ENCODE measurements at places on chromosomes 16 and 17.

- DNase-seq, result no peak
These were observed 15.2 kb downstream of the C1QTNF1 start for GRCh38 chr17:79039171-79039570.

- no peak for DNase-seq
These were observed 36.2 kb upstream of the RCVRN start for GRCh38 chr17:9941305-9941704.

GRCh38 chr17:62796291-62796690 is 11.8 kb downstream of the MARCHF10 start:
- DNase-seq, result no peak

GRCh38 chr17:44203731-44204440 is 4.2 kb upstream of the ATXN7L3 start:
- DNase-seq, result no peak

- DNase-seq, result no peak
These were observed 36.9 kb downstream of the SNX20 start for GRCh38 chr16:50644245-50644644.

- DNase-seq, result no peak
These were observed 12.9 kb upstream of the ELAC2 start for GRCh38 chr17:13030459-13031300.

DNA sequence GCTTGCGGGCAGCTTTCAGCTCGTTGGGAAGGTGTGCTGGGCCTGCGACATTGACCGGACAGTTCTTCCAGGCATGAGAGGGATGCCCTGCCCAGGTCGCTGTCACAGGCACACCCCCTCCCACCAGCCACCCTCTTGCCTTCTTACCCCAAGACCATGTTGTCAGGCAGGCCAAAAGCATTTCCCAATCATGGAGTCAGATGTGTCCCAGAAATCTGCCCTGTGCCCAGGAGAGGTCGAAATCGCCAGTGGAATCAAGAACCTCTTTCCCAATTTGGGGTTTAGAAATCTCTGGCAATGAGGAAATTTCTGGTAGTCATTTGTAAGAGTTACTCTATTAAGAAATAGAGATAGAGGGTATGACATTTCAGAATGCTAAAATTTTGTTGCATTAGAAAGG is 177.1 kb downstream of the RAB11FIP4 start:
- no peak for DNase-seq

GRCh38 chr17:41868568-41868967 is 3.3 kb upstream of the KLHL11 start:
- DNase-seq, result no peak

GRCh38 chr17:81527591-81528383 is at the start of gene FSCN2:
Gene FSCN2 (plus strand): TSS chr17:81528377. CDS start chr17:81528532, 155 bp downstream.
- DNase-seq, result no peak

DNA sequence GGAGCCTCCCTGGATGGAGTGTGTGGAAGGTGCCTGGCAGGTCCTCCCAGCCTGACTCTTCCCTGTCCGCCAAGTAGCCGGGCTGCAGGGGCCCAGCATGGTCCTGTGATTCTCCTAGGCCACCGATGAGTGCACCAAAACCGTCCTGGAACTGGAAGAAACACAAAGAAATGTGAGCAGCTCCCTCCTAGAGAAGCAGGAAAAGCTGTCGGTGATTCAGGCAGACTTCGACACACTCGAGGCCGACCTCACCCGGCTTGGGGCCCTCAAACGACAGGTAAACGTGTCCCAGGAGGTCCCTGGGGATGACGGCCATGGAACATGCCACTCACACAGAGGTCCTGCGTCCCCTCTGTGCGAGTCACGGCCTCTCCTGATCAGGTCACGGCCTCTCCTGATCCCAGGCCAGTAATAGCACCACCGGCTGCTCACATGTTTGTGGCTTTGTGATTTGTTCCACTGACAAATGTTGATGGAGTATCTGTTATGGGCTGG is 4.2 kb upstream of the GAA start:
- no peak for DNase-seq

DNA sequence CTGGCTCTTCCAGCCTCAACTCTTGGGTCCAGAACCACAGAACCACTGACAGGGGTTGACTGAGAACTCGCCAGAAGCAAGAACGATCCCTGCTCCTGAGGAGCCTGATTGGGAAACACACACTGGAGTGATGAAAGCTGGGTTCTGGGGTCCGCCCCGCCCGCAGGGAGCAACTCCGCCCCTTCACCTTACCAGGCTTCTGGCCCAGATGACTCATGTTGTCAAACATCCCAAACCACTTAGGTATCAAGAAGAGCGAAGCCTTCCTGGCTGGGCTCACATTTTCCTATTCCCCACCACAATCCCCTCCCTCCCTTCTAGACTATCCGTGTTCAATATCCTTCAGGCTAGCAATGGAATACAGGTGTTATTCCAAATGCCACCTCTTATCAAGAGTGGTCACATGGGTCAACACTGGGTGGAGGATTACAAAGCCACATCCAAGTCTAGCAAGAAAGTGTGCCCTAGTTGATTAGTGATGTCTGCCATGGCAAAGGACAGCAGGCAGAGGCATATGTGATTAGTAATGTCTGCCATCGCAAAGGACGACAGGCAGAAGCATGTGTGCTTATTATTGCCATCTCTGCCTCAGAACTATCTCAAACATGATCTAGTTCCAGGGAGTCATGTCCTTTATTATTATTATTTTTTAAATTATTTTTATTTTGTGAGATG is 70.5 kb downstream of the TIMM22 start:
- no peak for DNase-seq

DNA sequence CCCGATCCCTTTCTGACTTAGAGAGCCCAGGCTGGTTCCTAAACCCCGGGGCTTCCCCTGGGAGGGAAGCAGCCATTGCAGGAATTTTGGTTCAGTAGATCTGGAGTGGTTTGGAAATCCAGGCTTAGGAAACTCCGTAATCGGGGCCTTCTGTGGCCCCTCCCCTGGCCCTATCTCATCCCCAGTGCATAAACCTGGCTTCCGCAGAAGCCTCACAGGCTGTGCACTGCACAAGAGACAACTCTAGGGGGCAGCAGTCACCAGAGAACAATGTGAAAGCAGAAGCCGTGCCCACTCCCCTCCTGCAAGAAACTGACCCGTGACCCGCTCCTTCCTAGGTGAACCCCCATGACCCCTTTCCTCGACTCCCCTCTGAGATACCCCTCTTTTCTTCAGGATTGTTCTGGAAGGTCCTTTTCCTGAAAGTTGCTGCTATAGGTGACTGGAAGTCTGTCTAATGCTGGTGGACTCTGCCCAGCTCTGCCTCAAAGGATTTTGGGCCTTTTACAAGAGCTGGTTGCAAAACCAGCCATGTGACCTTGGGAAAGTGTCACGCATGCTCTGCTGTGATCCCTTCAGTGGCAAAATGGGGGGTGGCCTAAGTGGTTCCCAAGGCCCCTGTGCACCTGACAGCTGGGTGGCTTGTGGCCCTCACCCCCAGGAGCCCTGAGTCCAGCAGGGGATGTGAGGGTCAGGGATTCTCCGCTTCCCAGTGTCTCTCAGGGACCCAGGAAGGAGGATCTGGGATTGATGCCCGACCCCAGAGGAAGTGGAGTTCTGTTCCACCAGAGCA is 14.4 kb downstream of the GUCY2D start:
- no peak for DNase-seq

DNA sequence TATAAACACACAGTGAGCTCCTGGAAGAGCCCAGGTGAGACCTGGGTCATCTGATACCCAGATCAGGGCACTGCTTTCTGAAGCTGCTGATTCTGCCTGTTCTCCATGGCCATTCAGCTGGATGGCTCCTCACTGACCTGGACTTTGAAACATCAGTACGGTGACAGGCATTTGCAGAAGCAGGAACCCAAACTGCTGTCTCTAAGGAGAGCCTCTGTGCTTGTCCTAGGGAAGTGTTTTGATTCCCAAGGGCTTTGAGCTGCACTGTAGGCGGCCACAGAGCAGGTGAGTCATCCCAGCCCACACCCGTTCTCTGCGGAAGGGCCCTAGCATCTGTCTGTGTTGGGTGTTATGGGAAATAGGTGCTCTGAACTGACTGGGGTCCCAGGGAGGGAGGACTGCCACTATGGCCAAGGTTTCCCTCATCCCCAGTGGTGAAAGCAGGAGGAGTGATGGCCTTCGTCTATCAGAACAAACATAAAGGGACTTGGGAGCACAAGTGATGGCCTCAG is 60.7 kb upstream of the ADCY9 start:
- no peak for DNase-seq

- DNase-seq, result no peak
These were observed 3.1 kb downstream of the PRSS27 start for GRCh38 chr16:2716948-2717347.

GRCh38 chr17:70158180-70158579 is 11.2 kb upstream of the KCNJ2 start:
- DNase-seq, result no peak

DNA sequence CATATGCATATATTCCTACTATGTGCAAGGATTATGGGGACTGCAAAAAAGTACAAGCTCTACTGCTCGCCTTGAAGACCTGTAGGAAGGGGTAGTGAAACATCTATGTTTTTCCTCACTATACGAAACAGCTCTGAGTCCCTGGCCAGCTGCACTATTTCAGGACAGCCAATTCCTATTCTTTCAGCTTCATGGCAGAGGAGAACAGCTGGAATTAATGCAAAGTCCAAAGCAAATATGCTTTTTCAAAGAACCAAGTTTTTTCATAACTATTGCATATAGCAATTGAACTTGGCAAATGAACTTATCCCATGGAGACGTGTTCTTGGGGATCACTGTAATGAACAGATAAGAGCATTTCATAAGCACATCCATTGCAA is 122.3 kb downstream of the SPACA3 start:
- DNase-seq, result no peak

DNA sequence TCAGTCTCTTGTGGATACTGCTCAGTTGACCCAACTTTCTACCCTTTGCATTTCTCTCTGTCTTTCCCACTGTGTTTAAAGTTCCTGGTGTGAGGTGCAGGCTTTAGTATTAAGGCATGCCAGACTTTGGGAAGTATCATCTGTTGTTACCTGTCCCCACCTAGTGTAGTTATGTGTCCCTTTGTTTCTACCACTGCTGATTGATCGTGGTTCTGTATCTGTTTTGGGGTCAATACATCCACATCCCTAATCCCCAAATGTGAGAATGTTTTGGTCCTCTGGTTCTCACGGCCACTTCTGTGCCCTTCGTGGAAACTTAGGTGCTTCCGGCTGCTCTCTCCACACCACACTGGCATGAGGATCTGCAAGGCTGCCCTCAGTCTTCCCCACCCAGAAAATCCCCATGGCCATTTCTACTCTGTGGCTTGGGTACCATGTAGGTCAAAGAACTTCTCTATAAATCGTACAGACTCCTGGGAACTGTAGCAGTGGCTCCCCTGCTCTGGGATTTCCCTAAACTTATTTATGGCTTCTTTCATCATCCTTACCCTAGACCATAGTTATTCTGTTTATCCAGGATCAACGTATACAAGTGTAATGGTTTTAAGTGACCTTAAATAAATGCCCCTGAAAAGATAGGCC is 443.2 kb downstream of the XYLT1 start:
- no peak for DNase-seq

- no peak for DNase-seq
These were observed 207.4 kb downstream of the RPTOR start for GRCh38 chr17:80751946-80752581.

DNA sequence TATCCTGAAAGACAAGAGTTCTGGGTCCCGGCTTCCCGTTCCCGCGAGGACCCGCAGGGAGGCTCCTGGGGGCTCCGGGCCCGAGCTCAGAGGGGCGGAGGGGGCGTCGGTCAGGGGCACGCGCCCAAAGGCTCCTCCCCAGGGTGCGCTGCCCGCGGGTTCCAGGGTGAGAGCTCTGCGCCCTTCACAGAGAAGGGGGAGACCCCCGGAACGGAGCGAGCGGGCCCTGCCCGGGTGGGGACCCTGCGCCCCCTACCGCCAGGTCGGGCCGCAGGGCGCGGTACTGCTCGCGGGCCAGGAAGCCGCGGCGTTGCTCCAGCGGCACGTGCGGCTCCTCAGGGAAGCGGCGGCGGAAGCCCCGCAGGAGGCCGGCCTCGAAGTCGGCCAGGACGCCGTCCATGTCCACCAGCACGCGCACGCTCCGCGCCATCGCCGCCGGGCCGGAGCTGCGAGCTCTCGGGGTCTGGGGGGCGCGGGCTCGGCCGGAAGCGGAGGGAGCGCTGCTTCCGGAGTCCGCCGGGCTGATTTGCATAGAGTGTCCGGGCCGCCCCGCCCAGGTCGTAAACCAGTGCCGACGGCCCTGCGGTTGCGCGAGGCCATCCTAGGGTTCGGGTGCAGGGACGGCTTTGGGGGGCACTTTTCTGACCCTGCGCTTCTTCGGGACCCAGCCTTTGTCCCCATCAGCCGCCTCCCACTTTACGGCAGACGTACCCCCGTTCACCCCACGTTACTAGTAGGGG is at the start of gene NT5C:
NT5C (minus strand) TSS at position 465 of the 740 bp plus-strand sequence; CDS start at position 430, 35 bp downstream.
- DNase-seq, result no peak

- no peak for DNase-seq
These were observed 174.9 kb downstream of the VPS53 start for GRCh38 chr17:539766-540165.

GRCh38 chr17:11901931-11902330 is 95.3 kb downstream of the ZNF18 start:
- no peak for DNase-seq

- DNase-seq, result no peak
These were observed 4.0 kb downstream of the LYRM1 start for GRCh38 chr16:20904507-20905081.

- DNase-seq, result no peak
These were observed 1.2 kb upstream of the ATP2A1 start for GRCh38 chr16:28876973-28877654.

DNA sequence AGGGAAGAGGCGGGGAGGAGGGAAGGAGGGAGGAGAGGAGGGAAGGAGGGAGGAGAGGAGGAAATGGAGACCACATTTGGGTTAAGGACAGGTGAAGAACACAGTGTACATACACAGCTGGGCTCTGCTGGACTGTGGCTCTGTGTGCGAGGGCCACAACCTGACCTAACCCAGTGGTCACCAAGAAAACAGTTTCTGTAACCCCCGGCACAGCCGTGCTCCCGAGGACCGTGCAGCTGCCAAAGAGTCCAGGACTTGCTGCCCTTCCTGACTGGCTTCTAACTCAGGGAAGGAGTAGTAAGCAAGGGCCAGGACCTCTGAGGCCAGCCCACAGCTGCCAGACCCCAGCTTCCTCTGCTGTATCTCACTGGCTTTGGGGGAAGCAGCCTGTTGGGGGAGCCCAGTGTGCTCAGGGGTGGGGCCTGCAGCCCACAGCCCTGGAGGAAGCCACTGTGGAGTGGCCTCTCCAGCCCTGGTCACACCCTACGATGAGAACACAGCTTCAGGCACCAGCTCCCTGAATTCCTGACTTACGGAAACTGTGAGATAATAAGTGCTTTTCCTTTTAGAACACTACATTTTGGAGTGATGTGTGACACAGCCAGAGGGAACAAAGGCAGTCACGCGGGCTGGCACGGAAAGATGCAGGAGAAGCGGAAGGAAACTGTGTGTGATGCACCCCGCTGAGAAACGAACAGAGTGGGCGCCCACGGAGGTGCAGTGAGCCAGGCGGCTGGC is 32.3 kb downstream of the SLC7A5 start:
- no peak for DNase-seq

Data from NCI-H1417 treated with DMSO at 0.1 percent for 48 hours (cell line).